ENCODE measurements at places on chromosomes 12 and 14.

DNA sequence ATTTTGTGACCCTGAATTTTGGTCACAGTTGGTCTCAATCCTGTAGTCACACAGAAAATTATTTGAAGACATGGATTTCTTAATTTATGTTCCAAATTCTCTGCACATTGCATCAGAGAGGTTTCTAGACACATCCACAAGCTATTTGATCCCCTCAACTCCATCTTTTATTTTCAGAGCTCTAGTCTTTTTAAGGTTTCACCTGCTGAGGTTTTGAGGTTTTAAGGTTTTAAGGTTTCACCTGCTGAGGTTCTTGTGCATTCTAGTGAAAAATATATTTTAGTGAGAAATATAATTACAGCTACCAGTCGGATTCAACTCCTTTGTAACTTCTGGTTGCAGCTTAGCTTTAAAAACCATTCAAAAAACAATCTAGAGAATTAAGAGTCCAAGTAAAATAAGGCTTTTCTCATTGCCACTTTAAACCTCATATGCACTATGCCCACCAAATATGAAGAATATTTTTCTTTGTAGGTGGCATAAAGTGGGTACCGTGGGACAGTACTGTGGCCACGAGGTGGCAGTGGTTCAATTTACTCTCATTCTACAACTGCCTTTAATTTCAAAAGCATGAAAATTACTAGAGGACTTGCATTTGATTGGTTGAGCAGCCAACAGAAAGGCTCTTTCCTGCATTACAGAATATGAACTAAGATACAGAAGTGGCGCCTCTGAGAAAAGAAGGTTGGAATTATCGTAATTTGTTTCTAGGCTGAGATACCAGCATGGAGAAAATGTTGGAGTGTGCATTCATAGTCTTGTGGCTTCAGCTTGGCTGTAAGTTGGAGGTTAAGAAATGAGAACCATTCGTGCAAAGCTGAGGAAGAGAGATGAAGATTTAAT lies 366.5 kb upstream of the OR4E1 start:
- DNase-seq = peak; percentile 22

GRCh38 chr14:63672417-63673180 lies 30.9 kb upstream of the WDR89 start:
- DNase-seq = no peak

DNA sequence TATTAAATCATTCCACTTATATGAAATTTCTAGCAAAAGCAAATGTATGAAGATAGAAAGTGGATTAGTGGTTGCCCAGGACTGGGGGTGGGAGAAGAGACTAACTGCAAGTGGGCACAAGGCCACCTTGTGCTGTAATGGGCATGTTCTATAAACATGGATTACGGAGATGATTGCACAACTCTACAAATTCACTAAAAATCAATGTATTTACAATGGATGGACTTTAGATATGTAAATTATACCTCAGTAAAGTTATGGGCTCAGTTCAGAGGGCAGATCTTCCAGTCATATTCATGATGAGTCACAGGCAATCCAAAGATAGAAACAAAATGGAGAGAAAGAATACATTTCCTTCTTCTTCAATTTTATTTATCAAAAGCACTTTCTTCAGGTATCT lies 173.9 kb downstream of the NDUFA12 start:
- DNase-seq = no peak

GRCh38 chr12:100860611-100861010 lies 66.0 kb downstream of the ANO4 start:
- no peak for DNase-seq

DNA sequence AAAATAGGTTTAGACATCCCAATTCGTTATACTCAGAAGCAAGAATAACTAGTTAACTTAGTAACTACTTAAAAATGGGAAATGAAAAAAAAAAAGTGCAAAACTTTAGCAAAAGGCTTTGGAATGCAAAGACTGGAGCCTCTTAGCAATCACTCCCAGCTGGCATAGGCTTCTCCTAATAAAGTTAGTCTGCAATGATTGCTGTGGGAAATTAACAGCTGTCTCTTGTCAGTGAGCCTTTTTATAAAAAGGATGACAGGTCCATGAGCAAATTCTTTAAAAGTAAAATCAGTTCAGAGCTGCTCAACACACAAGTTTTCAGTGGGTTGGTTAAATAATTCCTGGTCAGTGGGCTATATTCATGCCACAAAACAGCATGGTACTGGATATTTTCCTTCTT lies 7.4 kb upstream of the SYCP3 start:
- no peak for DNase-seq

DNA sequence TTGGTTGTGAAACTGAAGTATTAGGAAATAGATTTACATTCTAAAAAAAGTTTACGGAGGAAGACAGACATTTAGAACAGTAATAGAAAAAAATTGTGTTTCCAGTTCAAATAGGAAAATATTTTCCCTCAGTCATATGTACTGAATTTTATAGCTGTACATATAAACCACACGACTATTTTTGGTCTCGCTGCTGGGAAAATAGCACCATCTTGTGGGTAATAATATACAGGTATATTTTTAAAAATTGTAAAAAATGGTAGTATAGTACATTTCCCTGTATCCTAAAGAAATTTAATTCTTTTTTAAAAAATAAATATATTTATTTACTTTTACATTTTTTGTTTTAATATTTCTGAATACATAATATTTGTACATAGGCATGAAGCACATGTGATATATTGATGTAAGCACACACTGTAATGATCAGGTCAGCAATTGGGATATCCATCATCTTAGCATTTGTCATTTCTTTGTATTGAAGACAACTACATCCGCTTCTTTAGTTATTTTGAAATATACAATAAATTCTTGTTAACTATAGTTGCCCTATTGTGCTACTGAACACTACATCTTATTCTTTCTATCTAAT lies 168.6 kb downstream of the ALX1 start:
- no peak for DNase-seq

Data from HEK293T (cell line).